ENCODE measurements at places on chromosomes 16 and 17.

DNA sequence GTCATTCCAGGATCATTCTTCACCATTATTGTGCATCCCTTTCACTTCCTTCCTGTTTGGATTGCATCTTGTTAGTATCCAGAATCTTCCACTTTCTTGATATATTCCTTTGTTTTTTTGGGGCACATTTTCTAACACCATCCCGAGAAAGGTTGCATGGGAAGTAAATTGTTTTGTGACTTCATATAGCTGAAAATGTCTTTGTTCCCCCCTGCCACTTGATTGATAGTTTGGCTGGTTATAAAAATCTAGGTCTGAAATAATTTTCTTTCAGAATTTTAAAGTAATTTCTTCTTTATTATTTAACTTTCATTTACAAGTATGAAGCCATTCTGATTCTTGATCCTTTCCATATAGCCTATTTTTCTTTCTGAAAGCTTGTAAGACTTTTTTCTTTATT lies 32.7 kb downstream of the GAN start:
- DNase-seq = no peak

DNA sequence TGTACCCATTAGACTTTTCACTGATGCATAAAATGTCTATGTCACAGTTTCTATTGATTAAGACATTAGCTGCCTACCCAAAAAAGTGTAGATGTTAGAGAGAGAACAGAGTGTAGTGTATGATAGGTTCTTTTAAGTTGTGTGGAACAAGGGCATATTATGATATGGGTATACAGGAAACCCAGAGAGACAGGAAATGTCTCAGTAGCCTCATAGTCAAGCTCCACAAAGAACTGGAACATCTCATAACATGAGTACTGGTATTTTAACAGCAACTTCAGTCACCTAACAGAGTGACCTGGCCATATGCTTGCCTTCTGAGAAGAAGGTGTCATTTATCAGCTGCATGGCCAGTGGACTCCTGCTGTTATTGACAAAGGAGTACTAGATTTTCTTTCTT lies 128.1 kb downstream of the RGS9 start:
- no peak for DNase-seq

- DNase-seq = no peak
Measured at GRCh38 chr16:7161891-7162290, 170.8 kb upstream of the RBFOX1 start.

GRCh38 chr16:66614161-66614802 lies 9.8 kb downstream of the CMTM3 start:
- no peak for DNase-seq

DNA sequence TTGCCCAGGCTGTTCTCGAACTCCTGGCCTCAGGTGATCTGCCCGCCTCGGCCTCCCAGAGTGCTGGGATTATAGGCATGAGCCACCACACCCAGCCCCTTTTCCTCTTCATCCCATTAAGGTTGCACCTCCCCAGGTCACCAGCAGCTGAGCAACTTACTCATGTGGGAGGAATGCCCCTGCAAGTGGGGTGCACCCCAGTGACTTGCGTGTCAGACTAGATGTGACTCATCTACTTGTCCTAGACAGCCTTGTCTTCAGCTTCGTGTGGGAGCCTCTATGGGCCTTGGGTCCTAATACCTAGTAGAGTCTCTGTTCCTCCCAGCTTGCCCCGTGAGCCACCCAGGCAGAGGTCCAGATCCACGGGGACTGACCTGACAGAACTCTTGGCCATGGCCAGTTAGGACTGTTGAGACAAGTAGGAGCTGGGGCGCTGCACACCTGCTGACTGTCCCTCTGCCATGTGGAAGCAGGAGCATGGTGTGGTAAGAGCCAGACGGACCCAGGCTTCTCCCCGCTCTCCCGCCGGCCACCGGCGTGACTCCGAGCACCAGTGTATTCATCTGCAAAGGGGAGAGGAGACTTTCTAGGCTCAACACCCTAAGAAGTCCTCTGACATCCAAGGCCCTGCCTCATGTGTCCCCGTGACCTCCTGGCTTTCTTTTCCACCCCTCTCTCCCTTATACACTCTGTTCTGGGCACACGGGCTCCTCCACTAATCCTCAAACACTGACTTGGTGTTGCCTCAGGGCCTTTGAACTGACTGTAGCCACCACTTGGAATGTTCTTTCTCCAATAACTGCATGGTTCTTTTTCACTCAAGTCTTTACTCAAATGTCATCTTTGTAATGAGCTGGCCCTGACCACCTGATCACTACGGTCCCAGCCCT lies 11.6 kb upstream of the CBX4 start:
- no peak for DNase-seq

DNA sequence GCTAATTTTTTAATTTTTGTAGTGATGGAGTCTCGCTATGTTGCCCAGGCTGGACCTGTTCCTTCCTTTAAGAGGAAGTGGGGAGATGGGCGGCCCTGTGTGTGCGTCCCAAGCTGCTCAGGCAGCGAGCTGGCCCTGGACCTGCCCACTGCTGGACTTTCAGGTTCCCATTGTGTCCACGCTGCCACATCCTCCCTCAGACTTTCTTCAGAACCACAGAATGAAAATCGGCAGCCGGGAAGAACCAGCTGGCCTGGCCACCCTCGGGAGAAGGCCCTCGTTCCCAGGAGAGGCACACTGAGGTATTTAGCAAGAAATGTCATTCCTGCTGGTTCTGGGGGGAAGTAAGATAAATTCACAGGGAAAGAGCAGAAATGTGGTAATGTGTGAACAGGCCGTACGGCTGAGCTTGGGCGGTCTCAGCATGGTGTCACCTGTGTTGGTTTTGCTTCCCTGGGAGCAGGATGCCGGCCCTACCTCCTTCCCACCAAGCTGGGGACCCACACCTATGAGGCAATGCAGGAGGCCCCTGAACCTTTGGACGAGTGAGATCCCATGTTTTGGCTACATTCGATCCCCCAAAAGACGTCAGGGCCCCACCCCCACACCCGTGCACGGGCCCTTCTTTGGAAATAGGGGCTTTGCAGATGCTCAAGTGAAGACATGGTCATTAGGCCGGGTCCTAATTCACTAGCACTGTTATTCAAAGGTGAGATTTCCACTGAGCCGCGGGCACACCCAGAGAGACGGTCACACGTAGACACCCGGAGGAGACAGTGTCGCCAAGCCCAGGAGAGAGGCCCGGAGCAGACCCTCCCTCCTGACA lies 35.9 kb upstream of the ZNF469 start:
- no peak for DNase-seq

- no peak for DNase-seq
Measured at GRCh38 chr16:29649588-29650494, 13.2 kb upstream of the SPN start.
